H54 (cell line): ENCODE measurements at places on chromosomes 2 and 18.

DNA sequence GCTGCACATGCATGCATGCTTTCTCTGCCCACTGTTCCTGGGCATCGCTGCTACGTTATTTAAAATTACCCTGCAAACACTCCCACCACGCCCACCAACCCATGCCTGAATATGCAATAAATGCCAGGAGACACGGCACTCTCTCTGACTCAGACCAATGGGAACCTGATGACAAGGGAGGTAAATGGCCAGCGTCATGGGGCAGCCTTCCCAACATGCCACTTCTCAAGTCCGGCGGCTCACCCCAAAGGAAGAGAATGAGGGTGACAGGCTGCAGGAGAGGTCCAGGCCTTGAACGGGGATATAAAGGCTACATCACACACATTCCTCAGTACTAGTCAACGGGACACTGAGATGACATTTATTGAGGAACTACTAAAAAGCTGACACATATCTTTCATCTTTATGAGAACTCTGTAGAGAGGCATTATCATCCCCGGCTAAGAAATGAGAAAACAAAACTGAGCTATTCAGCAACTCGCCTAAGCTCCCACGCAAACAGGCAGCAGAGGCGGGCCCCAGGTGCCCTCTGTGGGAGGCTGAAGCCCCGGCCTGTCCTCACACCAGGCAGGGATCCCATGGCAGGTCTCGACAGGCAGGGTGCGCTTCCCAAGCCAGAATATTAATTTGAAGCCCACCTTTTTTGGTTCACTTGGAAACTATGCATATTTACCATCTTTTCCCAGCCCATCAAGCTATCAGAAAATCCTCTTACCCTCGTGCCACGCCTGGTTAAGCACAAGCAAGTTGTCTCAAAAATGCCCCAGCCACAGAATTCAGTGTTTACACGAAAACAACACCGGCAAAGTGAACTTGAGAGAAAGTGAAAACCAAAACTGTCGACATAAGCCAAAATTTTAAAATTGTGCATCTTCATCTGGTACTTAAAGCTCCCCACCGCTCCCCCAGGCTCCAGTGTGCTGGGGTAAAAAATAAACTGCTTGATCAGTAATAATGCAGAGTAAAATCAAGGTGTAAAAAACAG, 166.3 kb downstream of the HDAC4 start:
- no peak for DNase-seq

DNA sequence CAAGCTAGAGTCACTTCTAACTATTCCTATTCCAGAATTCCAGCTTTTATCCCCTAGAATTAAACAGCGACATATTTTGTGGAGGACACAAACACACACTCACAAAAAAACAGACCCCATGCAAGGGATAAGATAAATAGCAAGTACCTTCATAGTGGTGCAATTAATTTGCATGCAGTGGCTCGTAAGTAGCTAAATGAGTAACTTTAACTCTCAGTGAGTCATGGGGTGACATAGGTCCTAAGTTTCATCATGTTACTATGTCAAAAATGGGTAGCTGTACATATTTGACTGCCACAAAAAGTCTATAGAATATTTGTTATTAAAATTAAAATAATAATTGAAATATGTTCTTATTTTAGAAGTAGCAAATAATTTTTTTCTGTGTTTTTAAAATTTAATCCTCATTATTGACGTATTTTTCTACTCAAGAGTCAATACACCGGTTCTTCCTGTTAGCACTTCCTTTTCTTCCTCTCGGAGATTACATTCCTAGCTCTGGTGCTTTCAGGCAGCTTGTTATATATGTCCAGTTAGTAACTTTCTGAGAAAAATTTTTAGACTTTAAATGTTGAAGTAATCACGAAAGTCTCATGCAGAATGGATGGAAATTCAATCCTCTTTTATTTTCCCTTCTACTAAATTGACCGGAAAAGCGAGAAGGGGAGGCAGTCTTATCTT, 247.0 kb downstream of the KCNH7 start:
- no peak for DNase-seq

DNA sequence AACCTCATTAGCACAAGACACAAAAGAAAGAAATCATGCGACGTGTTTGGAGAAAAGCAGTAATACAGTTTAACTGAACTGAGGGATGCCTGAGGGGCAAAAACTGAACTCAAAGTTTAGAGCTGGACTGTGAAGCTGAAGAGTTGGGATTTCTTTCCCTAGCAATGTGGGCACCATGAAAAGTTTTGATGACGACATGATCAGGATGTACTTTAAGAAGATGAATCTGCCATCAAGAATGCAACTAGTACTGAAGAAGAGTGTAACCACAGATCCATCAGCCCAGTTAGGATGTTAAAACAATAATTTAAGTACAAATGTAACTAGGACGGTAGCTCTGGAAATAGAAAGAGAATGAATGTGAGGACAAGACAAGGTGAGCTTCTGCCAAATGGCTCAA, 196.2 kb downstream of the VWC2L start:
- no peak for DNase-seq

GRCh38 chr2:96345438-96345837, 9.9 kb downstream of the NCAPH start:
- no peak for DNase-seq

DNA sequence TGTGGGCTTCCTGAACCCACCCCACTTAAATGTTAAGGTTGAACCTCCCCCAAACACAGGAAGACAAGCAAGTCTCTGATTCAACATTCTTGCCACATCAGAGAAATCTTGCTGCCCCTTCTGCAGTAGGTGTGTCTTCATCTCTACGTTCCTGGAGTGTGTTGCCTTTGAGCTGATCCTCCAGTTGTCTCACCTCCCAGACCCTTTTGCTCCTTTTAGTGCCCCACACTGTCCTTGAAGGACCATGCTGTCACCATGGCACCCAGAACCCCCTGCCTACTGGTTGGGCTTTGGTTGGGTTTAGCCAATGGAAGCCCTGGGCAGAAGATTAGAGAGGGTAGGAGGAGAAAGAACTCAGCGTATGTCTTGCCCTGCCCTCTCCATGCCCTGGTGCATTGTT, 10.7 kb downstream of the CAB39 start:
- no peak for DNase-seq

DNA sequence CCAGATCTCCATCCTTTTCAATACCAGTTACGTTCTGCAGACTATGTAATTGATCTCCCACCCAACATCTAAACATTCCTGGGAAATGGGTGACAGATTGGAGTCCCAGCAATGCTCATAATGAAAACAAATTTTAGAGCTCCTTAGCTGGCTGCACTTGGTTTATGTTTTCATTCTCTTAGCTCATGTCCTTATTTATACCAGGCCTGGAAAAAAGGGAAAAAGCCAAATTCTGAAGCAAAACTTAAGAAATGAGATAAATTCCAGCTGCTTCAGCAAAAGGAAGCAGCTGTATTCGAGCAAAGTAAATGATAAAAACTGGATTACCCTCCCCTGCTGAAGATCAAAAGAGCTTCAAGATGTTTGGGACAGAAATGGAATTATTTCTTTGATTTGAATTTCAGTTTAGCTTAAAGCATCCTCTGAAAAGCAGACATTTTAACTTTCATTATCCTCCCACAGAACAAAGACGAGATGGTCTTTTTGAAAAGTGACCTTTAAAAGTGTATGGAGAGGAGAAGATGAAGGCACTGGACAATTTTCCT, 196.5 kb upstream of the THUMPD2 start:
- no peak for DNase-seq

GRCh38 chr2:239121600-239122012, 273.7 kb downstream of the TWIST2 start:
- DNase-seq, result no peak

- no peak for DNase-seq
These were observed 125.8 kb upstream of the CDH19 start for GRCh38 chr18:66729442-66730239.
